Naive B cell (primary cell): ENCODE measurements at places on chromosomes 2 and 18. TPM values are rescaled to one million over a fixed set of nuclear protein-coding genes. Genes with fewer than 3 reads are reported as not detected.

The FBXO41 gene
- 1.1 TPM for polyA plus RNA-seq

The MEP1B gene
- polyA plus RNA-seq = not detected

The OXER1 gene
- polyA plus RNA-seq = 0.78 TPM

The ADCY3 gene
- polyA plus RNA-seq = 18.9 TPM

The ARL5A gene
- polyA plus RNA-seq = 139 TPM

The KIF5C gene
- 0.31 TPM for polyA plus RNA-seq

GRCh38 chr2:27829791-27830190, 58.3 kb downstream of the MRPL33 start:
- DNase-seq = no peak

GRCh38 chr2:214035091-214035852, 375.6 kb upstream of the VWC2L start:
- DNase-seq = no peak

DNA sequence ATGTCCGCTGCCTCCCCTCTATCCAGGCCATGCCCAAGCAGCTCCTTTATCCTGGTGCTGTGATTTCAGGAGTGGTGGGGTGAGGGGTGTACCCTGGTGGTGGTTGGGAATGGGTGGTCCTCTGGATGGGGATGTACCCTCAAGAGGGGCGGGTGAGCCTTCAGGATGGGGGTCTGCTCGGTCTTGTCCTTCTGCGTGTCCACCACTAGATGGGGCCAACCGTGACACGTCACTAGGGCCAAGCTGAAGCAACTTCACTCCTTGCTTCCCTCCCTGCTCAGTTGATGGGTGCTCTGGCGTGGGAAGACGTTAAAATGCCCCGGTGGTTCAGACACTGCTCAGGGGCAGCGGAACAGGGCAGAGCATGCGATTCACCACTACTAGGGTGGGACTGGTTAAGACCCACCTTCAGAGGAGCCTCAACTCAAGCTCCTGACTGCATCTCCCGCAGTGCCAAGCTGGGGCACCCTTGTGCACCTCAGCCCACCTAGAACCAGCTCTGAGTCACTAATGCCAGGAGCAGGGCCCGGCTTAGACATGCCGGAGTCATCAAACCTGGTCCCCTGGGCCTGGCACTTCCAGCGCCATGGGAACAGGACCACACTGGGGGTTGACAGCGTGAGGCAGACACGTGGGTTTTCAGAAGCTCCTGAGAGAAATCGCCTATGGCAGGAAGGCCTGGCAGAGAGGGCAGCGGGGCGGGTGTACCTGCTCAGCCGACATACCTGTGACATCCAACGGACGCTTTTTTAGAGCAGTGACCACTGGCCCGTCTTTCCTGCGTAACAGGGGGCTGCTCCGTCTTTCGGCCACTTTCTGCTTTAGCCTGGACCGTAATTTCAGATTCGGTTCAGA, 256.7 kb downstream of the HDAC4 start:
- DNase-seq = peak; percentile 11

DNA sequence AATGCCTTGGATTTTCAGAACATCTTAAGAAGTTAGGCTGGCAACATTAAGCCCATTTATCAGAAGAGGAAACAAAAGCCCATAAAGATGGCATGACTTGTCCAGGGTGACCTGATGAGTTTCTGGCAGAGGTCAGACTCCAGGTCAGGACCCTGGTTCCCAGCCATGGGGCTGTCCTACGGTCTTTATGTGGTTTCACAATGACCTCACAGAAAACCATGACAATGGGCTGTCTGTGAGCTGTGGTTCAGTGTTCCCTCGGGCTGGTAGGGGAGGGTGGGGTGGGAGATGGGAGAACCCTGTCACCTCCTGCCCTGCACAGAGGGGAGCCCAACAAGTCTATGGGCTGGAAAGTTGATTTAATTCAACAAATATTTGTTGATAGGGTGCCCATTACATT, 101.8 kb downstream of the LOXHD1 start:
- DNase-seq = no peak
